Activated CD8-positive, alpha-beta memory T cell treated with anti-CD3 and anti-CD28 coated beads for 48 hours (primary cell): ENCODE measurements at places on chromosomes 3 and 15.

DNA sequence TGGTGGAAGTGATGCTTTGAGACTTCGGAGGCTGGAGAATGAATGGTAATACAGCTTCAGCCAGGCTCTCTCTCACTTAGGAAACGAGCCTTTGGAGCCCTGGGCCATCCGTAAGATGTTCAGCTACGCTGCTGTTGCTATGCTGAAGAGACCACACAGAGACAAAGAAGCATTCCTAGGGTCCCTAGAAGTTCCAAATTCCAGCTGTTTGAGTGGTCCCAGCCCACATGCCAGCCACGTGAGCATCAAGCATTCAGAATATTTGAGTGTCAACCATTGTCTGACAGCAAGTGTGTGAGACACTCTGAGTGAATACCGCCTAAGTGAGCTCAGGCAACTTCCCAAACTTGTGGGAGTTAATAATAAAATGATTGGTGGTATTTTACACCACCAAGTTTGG lies 212.9 kb downstream of the CD47 start:
- no peak for DNase-seq

DNA sequence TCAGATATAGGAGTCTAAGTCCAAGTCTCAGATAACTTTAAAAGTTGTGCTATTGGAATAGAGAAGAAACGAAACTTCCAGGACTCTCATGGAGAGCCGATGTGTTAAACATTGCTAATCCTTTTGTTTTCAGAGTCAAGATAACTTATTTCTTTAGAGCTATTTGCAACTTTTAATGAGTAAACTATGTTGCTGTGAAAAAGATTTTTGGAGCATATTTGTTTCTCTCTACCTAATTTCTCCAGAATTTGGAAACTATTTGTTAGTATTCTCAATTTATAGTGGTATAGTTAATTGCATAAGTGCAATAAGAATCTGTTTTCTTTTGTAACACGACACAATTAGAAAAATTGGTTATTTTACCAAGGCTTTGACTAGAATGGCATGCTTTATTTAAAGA lies 588.9 kb downstream of the NTRK3 start:
- no peak for DNase-seq

DNA sequence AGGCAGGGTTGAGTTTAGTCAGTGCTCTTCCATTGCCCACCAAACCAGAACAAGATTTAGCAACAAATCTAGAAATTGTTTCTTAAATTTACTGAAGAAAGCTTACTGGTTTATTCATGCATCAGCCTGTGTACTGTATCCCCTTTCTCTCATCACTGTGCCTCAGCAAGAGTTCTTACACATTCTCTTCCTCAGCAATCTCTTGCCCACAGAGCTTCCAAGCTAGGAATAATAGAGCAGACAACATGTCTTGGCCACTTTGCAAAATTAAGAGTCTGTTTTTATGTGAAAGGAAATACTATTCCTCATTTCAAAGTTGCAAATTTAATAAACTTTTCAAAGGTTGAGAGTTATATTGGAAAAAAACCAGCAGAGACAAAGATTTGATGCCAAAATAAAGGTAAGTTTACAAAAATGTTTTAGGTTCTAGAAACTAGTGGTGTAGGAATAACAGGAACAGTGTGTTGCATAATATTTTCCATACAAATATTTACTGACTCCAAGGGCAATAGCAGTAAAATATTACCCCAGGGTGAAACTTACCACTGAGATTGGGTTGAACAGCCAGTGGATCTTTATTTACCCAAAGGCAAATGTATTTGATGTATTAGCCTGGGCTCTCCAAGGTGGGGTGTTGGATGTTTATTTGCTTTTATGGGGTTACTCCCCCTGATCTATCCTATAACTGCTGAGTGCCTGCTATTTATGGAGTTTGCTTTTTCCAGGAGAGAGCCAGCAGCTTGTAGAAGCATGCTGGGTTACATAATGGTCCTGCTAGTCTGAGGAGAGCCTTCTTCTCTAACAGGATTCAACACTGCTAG lies 276.7 kb downstream of the ADAMTSL3 start:
- DNase-seq: no peak

DNA sequence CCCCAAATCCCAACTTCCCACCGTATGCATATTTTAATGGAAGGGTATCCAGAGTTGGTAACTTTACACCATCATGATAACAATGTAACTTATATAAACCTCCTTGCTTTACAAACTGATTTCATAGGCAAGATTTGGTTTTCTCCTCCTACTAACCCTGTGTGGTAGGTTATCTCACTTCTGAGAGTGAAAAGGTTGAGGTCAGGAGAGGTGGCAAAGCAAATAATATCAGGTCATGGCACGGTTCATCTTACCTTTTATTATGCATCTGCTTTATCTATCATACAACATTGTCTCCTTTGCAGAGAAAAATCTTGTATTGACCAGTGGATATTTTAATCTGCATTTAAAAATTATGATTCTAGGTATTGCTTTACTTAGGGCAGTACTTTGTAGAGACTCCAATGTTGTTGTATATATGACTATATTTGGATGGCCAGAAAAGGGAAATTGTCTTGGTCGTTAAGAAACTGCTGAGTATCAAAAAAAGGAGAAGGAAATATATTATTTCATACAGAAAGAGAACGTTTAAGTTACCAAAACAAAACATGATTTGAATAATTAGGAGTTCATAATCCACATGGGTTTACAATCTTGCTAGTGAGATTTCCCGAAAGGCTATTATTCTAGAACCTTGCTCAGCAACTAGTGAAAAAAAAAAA lies 30.4 kb downstream of the NFKBIZ start:
- DNase-seq: no peak

- no peak for DNase-seq
These were observed 118.3 kb upstream of the FOXB1 start for GRCh38 chr15:59885832-59886231.
